CD4-positive, alpha-beta T cell treated with Interleukin-4 for 1 hour (primary cell): ENCODE measurements at places on chromosomes 12 and 14.

DNA sequence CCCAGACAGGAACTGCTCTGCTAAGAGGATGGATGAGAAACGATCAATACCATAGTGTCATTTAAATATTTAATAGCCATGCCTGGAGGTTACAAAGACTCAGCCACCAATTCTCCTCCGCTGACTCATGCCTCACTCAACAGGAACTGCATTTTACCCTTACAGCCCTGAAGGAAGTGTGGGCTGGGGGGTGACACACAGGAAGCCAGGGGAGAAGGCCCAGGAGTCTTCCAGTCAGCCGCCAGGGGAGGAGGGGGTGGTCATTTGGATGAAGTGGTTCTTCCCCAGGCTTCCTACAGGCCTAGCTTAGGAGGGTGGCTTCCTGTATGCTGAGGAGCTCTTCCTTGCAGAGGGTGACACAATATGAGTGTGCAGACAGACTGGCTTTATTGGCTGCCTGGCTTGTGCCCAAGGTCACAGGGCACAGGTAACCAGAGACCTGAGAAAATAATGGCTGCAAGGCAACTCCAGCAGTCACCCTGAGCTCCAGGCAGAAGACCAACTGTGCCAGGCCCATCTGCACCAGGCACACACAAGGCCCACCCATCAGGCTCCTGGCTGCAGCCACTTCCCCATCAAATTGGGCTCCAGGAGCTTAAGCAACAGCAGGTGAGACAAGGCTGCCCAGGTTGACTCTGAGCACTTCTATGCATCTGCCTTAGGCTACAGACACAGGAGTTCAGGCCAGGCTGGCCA lies 30.6 kb upstream of the RPLP0 start:
- DNase-seq = peak; percentile 70

DNA sequence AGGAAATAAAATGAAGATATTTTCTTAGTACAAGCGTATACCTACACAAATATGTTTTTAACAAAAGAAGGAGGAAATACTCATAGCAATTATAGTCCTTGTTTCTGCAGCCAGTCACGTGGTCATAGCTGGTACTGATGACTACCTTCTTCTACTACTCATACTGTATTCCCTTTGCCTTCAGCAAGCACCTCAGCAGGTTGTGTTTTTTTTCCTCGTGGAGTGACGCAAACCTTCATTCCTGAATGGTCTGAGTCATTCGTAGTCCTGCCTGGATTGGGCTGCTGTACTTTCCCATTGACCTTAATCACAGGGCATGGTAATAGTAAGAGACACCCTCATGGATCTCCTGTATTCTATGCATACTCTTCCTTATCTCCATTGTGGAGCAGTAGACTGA lies 25.7 kb upstream of the SLC16A7 start:
- no peak for DNase-seq

GRCh38 chr14:45721472-45721871 lies 468.5 kb upstream of the MIS18BP1 start:
- no peak for DNase-seq

DNA sequence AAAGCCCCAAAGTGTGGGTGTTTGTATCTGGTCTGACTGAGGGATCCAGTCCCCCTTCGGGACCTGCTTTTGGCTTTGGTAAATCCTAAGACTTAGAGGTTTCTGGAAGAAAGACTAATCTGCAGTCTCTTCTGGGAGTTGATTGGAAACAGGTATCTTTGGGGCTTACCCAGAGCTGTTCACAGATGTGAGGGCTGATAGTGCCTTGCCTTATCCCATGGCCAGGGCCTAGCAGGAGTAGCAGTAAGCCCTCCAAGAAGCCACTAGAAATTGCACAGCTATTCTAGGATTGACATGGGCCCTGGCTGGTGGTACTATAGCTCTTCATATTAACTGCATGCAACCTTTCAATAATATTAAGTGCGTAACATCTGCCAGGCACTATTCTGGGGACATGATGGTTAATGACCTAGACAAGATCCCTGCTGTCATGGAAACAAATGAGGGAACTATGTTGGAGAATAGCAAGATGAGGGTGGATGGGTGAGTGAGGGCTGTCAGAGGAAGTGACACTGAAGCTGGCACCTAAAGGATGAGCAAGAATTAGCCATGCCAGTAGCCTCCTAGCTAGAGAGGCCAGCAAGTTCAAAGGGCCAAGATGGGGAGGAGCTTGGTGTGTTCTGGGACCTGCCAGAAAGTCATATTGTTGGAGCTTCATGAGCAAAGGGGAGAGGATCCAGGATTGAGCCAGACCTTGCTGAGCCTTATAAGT lies 71.7 kb downstream of the CRADD start:
- no peak for DNase-seq

GRCh38 chr12:20492251-20492760 lies 124.0 kb downstream of the PDE3A start:
- DNase-seq = no peak

DNA sequence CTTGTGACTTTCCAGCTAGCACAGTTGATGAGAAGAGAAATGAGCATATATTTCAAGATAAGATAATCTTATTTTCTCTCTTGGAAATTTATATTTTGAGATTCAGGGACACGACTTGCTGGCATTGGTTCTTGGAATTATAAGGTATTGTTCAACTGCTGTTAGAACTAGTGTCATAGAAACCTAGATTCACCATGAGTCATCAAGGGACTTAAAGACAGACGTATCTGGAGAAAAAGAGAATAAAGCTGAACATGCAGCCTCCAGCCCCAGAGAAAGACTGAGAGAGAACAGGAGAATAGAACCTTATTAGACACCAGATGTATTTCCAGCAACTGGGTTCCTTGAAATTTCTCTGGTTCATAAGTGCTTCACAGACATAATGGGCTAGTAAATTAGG lies 194.4 kb upstream of the PPFIA2 start:
- DNase-seq = no peak

DNA sequence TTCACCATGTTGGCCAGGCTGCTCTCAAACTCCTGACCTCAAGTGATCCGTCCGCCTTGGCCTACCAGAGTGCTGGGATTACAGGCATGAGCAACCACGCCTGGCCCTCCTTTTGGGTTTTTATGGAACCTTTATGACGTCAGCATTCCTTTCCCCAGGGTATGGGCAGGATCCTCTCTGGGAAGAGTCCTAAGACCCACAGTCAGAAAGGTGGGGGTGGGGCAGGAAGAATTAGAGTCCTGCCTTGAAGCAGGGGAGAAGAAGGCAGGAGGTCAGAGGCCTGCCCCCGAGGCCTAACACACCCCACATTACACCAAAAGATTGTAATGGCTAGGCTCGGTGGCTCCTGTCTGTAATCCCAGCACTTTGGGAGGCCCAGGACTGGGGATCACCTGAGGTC lies 30.8 kb upstream of the CDK17 start:
- DNase-seq = no peak

- no peak for DNase-seq
These were observed 24.0 kb upstream of the GSG1 start for GRCh38 chr12:13127444-13127843.

DNA sequence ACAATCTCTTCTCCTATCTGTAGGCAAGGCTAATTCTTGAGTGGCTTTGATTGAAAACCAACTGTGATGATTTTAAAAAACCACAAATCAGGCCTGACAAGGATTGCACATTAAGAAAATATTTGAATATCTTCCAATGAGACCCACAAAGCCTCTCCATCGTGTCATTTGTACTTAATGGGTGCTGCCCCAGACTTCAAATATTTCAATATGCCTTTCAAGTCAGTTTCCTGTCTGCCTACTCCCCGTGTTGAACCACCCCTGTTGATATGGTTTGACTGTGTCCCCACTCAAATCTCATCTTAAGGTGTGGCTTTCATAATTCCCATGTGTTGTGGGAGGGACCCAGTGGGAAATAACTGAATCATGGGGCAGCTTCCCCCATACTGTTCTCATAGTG lies 159.7 kb upstream of the EGLN3 start:
- DNase-seq = no peak

DNA sequence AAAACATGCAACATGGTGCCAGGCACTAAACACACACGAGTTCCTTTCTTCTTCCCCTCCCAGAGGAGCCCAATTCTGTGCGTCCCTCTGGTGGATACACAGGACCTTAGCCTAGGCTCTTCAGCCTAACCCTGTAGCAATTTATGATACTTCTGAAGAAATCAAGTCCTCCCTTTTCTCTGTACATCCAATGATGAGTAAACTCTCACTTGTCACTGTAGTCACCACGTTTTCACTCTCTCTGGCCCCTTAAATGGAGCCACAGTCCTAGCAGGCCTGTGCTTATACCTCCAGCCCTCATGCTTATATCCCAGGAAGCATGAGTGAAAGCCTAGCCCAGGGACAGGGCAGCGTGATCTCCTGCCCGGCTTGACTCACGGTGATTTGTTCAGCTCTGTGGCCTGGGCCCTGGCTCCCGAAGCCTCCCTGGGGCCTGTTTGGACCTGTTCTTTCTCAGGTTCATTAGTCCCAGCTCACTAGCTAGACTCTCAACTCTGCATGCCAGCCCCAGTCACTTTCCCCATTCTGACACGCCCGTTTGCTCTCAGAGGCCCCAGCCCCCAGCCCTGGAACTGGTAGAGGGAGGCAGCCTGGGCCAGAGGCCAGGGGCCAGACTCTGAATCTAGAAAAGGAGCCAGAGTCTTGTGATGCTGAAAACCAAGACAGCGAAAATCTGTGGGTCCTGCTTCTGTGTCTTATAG lies 24.1 kb upstream of the PLEKHG3 start:
- DNase-seq = no peak

DNA sequence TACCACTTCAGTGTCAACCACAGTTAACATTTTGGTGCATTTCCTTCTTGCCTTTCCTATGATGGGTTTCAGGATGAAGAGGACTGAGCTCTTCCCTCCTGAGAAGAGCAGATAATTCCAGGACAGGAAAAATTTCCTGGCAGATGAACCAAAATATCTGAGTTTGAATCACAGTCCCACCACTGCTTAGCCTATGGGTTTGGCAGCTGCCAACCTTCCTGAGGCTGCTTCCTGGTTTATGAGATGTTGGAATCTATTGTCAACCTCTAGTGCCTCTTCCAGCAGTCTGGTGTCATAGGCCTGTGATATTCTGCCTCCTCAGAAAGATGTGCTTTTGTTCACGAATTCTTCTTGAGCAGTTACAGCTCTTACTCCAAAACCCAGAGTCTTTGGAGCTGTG lies 197.4 kb upstream of the FRMD6 start:
- DNase-seq = no peak
